Heart left ventricle (tissue), 16 donors: ENCODE measurements at places on chromosomes 4 and X.

- DNase-seq: no peak
- no peaks in the 10 kb centered on the region for H3K27me3 ChIP-seq
- H3K27ac ChIP-seq: no peak overlapping the region
- no peak overlapping the region for H3K4me3 ChIP-seq
These were observed 28.4 kb upstream of the GABRA3 start for GRCh38 chrX:152479525-152479924.

DNA sequence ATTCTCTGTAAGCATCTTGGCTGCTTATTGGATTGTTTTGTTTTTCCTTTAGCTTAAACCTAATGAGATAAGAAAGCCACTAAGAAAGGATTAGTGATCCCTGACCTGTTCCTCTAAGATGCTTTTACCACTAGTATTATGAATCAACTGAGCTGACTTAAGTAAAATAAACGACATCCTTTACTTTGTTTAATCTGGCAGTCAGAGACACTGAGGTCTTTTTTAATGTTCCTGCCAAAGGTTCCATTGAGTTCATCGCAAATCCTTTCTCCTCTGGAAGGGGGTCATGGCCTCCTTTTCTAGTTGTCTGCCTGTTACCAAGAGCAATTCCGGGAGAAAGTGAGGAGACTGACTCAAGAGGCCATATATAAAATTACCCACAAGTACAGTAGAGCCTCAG, 1038.3 kb upstream of the SLIT2 start:
- H3K36me3 ChIP-seq: no peaks in the 10 kb centered on the region
- no peak for DNase-seq
- H3K27me3 ChIP-seq: no peaks in the 10 kb centered on the region
- H3K27ac ChIP-seq: no peak overlapping the region
- H3K4me1 ChIP-seq: no peaks in the 10 kb centered on the region
- H3K4me3 ChIP-seq: no peak overlapping the region

GRCh38 chr4:177322881-177323280, 13.2 kb downstream of the NEIL3 start:
- H3K4me3 ChIP-seq: no peak overlapping the region
- H3K27me3 ChIP-seq: no peaks in the 10 kb centered on the region
- no peak overlapping the region for H3K27ac ChIP-seq
- H3K36me3 ChIP-seq: no peaks in the 10 kb centered on the region
- no peaks in the 10 kb centered on the region for H3K4me1 ChIP-seq

DNA sequence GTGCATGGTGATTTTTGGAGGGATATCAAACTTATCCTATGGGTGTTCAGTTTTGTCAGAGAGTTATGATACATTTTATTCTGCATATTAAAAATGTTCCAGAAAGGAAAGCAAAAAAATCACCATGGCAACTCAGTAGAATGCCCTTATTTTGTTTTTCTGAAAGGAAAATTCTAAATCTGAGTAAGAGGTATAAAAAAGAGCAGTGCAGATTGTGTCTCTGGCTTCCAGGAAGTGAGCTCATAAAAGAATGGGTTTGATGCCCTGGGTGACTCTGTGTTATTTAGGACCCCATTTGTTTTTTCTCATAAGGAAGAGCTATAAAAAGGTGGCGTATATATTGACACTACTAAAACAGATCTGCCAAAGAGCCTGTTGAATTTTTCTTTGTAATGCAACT, 128.8 kb downstream of the UCHL1 start:
- no peaks in the 10 kb centered on the region for H3K27me3 ChIP-seq
- H3K27ac ChIP-seq: no peak overlapping the region

DNA sequence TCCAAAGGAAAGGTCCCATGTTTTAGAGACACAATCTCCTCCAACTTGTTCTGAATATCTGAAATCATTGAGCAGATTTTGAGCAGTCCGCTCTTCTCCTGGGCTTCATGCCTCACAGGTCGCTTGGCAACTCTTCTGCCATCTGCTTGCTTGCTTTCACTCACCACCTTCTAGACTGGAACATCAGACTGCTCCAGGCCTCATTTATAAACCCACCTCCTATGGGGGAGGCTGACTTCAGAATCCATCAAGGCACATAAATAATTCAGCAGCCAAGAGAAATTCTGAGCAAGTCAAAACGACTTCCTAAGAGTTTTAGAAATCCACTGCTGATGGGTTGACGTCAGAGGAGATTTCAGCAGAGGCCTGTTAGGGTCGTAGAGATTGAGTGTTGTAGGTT, 64.1 kb downstream of the FAM184B start:
- H3K36me3 ChIP-seq: no peaks in the 10 kb centered on the region
- no peaks in the 10 kb centered on the region for H3K27me3 ChIP-seq
- H3K4me1 ChIP-seq: no peaks in the 10 kb centered on the region
- no peak overlapping the region for H3K4me3 ChIP-seq
- H3K27ac ChIP-seq: no peak overlapping the region

- no peak for DNase-seq
- H3K27ac ChIP-seq: no peak overlapping the region
- H3K27me3 ChIP-seq: no peaks in the 10 kb centered on the region
- H3K4me3 ChIP-seq: no peak overlapping the region
- no peaks in the 10 kb centered on the region for H3K4me1 ChIP-seq
These were observed 148.3 kb downstream of the STOX2 start for GRCh38 chr4:184053434-184053833.

- H3K4me1 ChIP-seq: no peaks in the 10 kb centered on the region
- no peaks in the 10 kb centered on the region for H3K27me3 ChIP-seq
- H3K27ac ChIP-seq: no peak overlapping the region
- no peak overlapping the region for H3K4me3 ChIP-seq
These were observed 554.3 kb upstream of the TENM3 start for GRCh38 chr4:181688872-181689271.

DNA sequence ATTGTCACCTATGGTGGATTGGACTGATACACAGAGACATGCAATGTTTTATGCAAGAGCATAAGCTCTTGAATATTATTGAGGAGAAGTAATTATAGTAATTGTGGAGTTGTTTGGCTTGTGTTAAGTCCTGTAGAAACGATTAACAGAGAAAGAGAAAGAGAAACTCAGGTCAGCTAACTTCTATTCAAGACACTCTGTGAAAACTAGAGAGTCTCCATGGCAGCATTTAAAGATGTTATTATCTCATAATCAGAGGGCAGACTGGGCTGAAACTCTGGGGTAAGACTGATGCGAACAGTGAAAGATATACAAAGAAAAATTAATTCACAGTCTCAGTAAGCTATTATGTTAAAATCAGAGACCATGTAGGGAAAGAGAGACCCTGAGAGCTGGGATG, 625.7 kb downstream of the FAT4 start:
- H3K27ac ChIP-seq: no peak overlapping the region
- no peak overlapping the region for H3K4me3 ChIP-seq
- no peak for DNase-seq
- H3K4me1 ChIP-seq: no peaks in the 10 kb centered on the region
- H3K36me3 ChIP-seq: no peaks in the 10 kb centered on the region

DNA sequence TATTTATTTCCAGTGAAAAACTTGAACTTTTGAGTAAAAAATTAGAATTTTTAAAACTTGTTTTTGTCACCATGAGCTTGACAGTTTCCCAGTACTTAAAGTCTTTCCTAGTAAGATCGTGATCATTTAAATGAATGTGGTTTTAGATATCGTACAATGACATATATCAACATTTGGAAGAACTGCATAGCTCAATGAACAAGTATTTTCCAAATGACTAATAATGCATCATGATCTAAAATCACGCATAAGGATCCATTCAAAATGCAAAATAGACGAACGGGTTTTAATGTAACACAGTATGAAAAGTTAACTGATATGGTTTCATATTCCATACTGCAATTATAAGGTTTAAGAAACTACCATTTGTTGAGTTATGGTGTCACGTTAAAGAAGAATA, 4.1 kb upstream of the NDNF start:
- no peaks in the 10 kb centered on the region for H3K27me3 ChIP-seq
- no peak overlapping the region for H3K4me3 ChIP-seq
- DNase-seq: no peak
- no peak overlapping the region for H3K27ac ChIP-seq

DNA sequence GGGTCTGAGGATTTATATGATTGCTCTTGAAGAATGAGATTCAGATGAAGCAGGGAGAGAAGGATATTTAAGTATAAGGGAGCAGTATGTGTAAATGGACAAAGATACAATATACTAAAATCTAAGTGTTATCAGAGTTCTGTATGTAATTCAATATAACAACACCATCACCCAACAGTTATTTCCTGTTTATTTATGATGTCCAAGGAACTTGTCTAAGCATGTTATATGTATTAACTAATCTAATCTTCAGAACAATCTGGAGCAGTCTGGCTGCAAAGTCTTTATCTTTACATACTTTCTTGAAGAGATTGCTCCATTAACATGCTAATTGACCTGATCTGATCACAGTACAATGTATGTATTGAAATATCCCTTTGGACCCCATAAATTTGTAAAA, 203.8 kb upstream of the WDFY3 start:
- no peaks in the 10 kb centered on the region for H3K27me3 ChIP-seq
- DNase-seq: no peak
- no peak overlapping the region for H3K27ac ChIP-seq
- no peaks in the 10 kb centered on the region for H3K4me1 ChIP-seq
- H3K36me3 ChIP-seq: no peaks in the 10 kb centered on the region
- H3K4me3 ChIP-seq: no peak overlapping the region

- no peaks in the 10 kb centered on the region for H3K4me1 ChIP-seq
- DNase-seq: no peak
- peaks cover 42% of the 10 kb centered on the region for H3K36me3 ChIP-seq
- no peak overlapping the region for H3K27ac ChIP-seq
These were observed 16.8 kb upstream of the COX18 start for GRCh38 chr4:73086095-73086868.

DNA sequence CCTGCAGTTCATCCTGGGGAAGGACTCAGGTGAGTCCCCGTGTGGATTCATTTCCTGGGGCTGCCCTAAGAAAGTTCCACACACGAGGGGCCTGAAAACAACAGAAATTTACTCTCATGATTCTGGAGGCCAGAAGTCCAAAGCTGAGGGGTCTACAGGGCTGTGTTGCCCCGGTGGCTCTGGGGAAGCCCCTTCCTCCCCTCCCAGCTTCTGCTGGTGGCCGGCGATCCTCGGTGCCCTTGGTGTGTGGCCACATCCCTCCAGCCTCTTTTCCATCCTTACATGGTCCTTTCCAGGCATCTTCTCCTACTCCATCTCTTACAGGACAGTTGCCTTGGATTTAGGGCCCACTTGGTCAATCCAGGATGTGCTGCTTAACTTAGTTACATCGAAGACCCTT, 15.1 kb downstream of the SH3BP2 start:
- no peak for DNase-seq
- H3K36me3 ChIP-seq: no peaks in the 10 kb centered on the region
- no peaks in the 10 kb centered on the region for H3K27me3 ChIP-seq

GRCh38 chr4:3517731-3518510, 14.3 kb downstream of the LRPAP1 start:
- H3K27me3 ChIP-seq: no peaks in the 10 kb centered on the region
- no peak overlapping the region for H3K4me3 ChIP-seq
- DNase-seq: no peak
- peaks cover 17% of the 10 kb centered on the region for H3K36me3 ChIP-seq
- no peaks in the 10 kb centered on the region for H3K4me1 ChIP-seq
- no peak overlapping the region for H3K27ac ChIP-seq

- no peaks in the 10 kb centered on the region for H3K4me1 ChIP-seq
- no peak overlapping the region for H3K27ac ChIP-seq
- no peak for DNase-seq
- no peak overlapping the region for H3K4me3 ChIP-seq
- no peaks in the 10 kb centered on the region for H3K36me3 ChIP-seq
These were observed 27.4 kb upstream of the PLAC1 start for GRCh38 chrX:134685668-134686067.

GRCh38 chr4:22932326-22932725, 239.6 kb downstream of the GBA3 start:
- H3K4me1 ChIP-seq: no peaks in the 10 kb centered on the region
- no peaks in the 10 kb centered on the region for H3K36me3 ChIP-seq
- H3K27ac ChIP-seq: no peak overlapping the region
- H3K27me3 ChIP-seq: no peaks in the 10 kb centered on the region

DNA sequence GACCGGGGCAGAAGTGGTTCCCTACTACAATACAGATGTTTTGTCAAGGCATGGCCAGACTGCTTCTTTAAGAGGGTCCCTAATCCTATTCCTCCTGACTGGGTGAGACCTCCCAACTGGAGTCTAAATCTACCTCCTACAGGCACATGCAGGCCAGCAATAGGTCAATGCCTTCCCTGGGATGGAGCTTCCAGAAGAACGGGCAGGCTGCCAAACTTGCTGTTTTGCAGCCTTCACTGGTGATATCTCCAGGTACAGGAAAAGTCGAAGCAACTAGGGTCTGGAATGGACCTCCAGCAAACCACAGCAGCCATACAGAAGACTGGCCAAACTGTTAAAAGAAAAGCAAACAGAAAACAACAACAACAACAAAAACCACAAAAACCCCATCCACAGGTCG, 678.4 kb upstream of the DIAPH2 start:
- no peaks in the 10 kb centered on the region for H3K36me3 ChIP-seq
- H3K4me3 ChIP-seq: no peak overlapping the region
- H3K27ac ChIP-seq: no peak overlapping the region
- no peaks in the 10 kb centered on the region for H3K27me3 ChIP-seq
- no peaks in the 10 kb centered on the region for H3K4me1 ChIP-seq

DNA sequence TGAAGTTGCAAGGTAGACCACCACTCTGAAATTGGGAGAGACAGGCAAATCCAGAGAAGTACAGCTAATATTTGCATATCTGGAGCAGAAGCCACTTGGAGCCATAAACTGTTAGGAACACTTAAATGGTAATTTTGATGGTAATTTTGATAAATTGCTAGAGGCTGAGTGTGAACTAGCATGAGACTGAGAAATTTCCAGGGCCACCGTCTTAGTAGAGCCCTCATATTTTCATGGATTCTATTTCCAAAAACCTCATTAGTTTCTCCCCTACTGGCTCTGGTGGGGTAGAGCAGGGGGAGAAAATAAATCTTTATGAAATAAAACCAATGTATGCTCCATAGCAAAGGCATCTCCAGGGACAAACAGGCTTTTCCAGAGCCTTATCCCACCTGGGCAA, 429.4 kb upstream of the DIPK2B start:
- H3K4me1 ChIP-seq: no peaks in the 10 kb centered on the region
- H3K36me3 ChIP-seq: no peaks in the 10 kb centered on the region
- no peak overlapping the region for H3K27ac ChIP-seq
- H3K4me3 ChIP-seq: no peak overlapping the region

- no peaks in the 10 kb centered on the region for H3K4me1 ChIP-seq
- no peaks in the 10 kb centered on the region for H3K36me3 ChIP-seq
- no peaks in the 10 kb centered on the region for H3K27me3 ChIP-seq
- DNase-seq: no peak
These were observed 184.2 kb downstream of the KDR start for GRCh38 chr4:54940996-54941865.

DNA sequence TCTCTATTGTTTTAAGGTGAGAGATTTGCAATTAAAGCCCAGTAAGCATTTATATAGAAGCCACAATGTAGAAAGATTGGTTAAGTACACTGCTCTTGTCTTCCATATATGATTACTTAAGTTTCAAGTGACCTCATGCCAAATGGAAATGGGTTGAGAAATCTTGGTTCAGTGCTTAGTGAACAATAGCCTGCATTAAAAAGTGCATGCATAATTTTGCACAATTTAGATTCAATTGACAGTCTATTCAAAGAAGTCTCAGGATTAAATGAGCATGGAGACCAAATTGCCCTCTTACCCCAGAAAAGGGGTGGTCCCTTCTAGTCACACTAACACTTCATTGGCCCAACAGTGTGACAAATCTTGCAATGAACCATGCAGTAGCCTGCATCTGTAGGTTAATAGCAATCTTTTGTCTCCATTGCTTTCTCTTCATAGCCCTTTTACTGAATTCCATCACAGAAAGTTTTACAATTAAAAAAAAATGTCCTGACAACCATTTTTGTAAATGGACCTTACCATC, 93.6 kb downstream of the HHIP start:
- no peak for DNase-seq
- H3K4me1 ChIP-seq: no peaks in the 10 kb centered on the region
- H3K4me3 ChIP-seq: no peak overlapping the region
- no peak overlapping the region for H3K27ac ChIP-seq
- no peaks in the 10 kb centered on the region for H3K27me3 ChIP-seq
